NCI-H526 treated with DMSO at 0.1 percent for 48 hours (cell line): ENCODE measurements at places on chromosomes 12 and 14.

DNA sequence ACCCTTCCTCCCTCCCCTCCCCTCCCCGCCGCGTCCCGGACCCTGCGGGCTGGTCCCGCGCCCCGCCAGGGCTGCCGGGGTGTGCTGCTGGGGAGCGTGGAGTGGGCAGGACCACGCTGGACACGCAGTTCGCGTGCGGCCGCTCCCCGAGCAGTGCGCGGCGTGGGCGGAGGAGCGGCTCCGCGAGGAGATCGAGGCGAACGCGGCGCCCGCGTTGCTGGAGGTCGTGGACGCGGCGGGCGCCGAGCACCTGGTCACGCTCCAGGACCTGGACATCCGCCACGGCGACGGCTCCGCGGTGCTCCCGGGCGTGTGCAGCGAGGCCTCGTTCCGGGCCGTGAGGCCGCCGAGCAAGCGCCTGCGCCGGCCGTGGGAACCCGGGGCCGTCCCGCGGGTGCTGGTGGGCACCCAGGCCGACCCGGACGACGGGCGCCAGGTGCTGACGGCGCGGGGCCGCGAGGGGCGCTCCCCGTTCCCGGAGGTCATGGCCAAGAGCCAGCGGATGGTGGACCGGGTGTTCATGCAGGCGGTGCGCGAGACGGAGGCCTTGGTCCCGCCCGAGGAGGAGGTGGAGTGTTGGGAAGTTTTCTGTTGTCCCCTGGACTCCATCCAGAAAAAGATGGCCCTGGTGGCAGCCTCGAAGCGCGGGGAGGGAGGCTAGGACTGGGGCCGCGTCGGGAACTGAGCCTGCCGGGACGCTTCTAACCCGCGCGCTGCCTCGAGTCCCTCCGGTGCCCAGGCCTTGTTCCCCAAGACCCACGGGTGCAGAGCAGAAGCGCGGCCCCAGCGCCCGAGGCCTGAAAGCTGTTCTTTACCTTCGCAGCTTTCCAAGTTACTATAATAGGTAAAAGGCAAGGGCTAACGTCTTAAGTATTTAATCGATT lies 54.7 kb upstream of the EIF5 start:
- DNase-seq: no peak

GRCh38 chr14:49607583-49607982 lies 8.8 kb downstream of the LRR1 start:
- no peak for DNase-seq

GRCh38 chr12:49546481-49546880 lies 7.7 kb downstream of the KCNH3 start:
- DNase-seq: no peak

DNA sequence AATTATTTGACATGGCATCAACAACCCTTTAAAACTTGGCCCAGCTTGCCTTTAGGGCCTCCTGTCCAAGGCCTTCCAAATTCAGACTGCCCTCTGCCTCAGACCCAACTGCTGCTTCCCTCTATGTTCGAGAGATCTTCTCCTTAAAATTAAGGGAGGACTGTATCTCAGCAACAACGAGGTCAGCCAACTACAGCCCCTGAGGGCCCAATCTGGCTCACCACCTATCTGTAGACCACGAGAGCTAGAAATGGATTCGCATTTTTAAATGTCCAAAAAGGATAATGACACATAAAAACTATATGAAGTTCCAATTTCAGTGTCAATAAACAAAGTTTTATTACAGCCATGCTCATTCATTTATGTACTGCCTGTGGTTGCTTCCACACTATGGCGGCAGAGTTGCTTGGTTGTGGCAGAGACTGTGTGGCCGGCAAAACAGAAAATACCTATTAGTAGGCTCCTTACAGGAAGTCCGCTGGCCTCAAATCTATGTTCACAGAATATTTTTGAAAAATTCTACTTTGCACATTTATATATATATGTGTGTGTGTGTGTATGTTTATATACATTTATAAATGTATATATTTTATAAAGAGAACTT lies 1026.9 kb downstream of the BCL11B start:
- DNase-seq: no peak

- DNase-seq: no peak
Measured at GRCh38 chr12:86772696-86773095, 516.5 kb upstream of the MGAT4C start.

DNA sequence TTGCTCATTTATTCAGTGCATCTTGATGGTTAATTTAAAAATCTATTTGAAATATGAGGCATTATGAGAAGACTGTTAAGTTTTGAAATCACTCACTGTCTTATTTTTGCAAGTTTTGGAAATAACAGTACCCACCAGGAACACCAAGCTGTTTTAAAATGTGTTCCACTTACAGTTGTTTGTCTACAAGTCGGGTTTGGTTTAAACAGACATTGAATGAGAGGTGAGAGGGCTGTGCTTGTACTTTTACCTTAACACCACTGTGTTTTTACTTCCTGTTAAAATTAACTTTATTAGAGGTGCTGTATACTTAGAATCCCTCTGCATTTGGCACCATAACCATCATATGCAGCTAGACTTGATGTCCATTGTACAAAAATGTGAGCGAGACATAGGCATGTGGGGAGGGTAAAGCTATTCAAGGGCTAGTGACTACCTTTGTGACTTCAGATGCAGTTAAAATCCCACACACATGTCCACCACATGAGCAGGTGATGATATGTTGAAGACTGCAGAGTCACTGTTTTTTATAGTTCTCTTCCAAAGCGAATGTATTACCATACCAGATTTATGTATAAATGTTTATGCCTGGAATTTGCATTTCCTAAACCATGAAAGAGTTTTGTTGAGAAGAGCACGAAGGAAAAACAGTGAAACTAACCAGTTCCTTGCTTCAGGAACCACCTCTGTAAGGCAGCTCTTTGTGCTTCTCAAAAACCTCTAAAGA lies 12.9 kb downstream of the ELK3 start:
- no peak for DNase-seq

DNA sequence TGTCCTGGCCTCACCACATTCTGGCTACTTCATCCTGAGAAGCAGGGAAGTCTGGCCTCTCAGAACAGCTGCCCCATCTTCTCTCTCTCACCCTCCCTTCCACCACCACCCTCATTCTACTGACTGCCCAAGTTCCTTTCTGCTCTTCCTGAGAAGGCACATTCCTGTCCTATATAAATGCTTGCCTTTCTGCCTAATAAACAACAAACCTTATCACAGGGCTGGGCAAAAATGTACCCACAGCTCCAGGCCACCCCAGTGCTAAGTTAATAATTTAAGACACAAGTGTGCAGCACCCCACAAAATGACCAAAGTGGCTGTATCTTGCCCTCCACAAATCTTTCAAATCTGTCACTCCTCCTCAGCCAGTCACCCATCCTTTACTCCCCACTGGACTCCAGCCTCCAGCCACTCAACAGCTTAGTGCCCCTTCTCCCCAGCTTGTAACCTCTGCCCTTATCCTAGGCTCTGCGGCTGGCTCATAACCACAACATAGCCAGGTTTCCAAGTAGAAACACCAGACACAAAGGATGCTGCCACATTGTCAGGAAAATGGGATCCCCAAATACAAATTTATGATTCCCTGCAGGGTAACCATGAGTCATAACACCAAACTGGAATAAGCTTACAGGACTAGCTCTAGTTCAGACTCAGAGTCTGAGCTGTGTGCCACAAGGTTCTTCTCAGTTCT lies 15.0 kb downstream of the OXA1L start:
- no peak for DNase-seq

- peak; percentile 5 for DNase-seq
Measured at GRCh38 chr12:24888813-24889212, 60.1 kb downstream of the BCAT1 start.

DNA sequence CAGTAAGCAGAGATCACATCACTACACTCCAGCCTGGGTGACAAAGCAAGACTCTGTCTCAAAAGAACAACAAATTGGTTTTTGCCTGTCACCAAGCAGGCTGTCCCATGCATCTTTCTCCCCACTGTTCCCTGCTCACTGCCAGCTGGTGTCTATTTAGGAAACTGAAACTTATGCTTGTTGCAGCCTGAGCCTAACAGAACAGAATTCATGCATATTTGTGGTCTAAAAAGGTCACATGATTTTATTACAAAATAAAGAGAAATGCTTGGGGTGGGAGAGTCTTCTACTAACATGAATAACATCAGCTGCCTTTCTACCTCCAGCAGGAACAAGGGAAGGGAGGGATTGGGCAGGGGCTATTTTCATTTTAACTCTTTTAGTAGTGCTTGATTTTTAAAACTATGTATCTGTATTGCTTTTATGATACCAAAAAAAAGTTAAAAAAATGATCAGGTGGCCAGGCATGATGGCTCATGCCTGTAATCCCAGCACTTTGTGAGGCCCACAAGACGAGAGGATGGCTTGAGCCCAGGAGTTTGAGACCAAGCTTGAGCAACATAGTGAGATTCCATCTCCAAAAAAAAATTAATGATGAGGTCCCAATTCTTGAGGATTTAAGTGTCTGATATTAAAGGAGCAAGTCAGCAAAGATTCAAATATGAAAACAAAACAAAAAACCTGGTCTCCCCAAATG lies 923 bp downstream of the STAT2 start:
- DNase-seq: no peak

GRCh38 chr12:95998611-95999286 lies 2.6 kb upstream of the HAL start:
- peak; percentile 43 for DNase-seq

- DNase-seq: peak; percentile 36
Measured at GRCh38 chr12:57236925-57237595, 7.5 kb downstream of the SHMT2 start.

- no peak for DNase-seq
Measured at GRCh38 chr12:16352481-16352880, 5.0 kb downstream of the MGST1 start.

DNA sequence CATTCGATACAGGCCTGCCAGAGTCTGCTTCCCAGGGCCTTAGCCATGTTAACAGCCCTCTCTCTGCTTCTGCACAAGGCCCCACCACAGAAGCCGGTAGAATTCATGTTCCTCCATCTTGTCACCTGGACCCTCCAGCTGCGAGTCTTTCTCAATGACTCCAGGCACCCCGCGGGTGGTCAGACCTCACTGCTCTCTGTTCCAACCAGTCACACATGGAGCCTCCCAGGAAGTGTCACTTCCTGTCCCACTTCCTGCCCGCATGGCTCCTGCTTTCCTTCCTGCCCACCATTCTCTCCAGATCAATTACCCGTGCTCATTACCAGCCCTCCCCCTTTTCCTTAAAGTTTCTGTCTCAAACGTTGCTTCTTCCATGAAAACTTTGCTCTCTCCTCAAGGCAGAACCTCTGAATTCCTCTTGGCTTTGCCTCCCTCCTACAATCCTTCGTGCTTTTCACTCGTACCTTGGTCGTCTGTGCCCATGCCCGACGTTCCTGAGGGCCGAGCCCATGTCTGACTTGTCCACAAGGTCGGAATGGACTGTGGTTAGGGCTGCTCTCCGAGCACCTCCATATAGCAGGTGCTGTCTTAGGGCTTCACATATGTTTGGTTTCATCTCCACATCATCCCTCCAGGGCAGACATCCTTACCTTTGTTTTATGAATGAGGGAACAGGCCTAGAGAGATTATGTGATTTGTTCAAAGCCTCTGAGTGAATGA lies 172.1 kb downstream of the TSPAN9 start:
- DNase-seq: no peak

- peak; percentile 45 for DNase-seq
Measured at GRCh38 chr12:2212971-2213869, 160.4 kb downstream of the CACNA1C start.

DNA sequence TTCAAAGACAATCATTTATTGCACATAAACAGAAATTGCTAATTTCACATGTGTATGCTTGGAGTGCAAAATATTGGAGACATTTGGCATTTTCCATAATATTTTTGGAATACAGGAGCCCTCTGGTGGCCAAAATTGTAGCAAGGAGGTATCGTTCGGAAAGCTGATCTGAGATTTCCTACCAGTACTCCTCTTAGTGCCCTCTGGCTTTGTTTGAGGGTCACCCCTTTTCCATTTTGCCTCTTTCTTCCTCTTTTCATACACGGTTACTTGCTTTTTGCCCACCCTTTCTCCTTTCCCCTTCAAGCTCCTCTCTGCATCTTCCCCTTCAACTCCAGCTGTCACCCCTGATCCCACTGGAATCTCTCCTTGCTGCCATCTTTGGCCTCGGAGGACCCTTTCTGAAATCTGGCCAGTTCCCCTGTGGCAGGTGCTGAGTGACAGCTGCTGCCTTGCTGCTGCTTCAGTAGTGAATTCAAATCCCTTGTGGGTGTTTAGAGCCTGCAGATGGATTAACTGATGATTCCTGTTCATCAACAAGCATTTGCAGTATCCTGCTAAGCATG lies 164.6 kb upstream of the PARP11 start:
- DNase-seq: no peak

DNA sequence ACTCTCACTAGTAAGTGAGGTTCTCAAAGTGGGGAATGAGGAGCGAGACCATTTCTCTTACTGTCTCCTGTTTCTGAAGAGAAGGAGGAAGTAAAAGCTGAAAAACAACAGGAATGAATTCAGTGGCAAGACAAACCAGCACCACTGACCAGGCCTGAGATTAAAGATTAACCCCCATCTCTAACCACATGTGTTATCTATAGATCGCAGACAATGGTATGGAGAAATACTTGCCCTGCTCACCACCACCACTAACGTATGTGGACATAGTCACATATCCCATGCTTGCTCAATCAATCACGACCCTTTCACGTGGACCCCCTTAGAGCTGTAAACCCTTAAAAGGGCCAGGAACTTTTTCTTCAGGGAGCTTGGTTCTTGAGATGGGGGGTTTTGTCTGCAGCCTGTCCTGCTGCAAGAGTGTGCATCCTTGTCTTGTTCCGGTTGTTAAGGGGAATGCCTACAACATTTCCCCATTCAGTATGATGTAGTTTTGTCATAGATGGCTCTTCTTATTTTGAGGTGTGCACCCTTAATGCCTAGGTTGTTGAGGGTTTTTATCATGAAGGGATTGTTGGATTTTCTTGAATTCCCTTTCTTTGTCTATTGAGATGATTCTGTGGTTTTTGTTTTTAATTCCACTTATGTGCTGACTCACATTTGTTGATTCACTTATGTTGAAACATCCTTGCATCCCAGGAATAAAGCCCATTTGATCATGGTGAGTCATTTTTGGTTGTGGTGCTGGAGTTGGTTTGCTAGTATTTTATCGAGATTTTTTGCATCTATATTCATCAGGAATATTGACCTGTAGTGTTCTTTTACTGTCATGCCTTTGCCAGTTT lies 698.8 kb upstream of the LMO3 start:
- no peak for DNase-seq

DNA sequence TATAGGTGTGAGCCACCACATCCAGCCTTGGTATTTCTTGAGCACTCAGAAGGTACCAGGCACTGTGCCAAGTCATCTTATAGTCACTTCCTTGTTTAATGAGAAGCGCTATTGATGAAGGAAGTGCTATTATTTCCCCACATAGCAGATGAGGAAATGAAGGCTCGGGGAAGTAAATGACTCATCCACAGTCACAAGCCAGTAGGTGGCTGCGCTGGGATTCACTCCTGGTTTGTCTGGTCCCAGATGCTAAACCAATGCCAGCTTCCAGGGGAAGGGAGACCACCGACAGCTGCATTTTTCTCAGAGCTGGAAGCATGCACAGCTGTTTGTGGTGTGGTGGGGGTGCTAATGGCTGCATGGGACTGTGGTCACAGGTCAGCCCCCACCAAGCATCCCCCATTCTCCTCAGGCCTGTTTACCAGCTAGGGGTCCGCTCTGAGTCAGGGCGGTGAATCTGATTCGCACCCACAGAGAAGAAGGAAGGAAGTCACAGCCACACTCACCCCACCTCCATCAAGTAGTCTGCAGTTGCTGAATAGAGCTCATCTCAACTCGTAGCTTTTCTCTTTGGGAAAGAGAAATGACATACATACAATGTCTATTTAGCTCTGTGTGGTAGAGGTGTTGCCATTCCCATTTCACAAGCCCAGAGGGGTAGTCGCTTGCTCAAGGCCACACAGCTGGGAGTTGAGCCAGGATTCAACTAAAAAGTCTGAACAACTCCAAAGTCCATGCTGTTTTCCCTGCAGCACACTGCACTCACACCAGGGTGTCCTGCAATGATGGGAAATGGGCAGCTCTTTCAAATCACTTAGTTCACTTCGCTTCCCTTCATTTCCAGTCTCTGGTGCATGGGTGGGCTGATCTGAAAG lies 6.3 kb upstream of the LTBP2 start:
- no peak for DNase-seq
